Natural killer cell (primary cell): ENCODE measurements at places on chromosomes 4 and X.

- no peak overlapping the region for H3K27ac ChIP-seq
- no peaks in the 10 kb centered on the region for H3K27me3 ChIP-seq
- DNase-seq: no peak
- no peak overlapping the region for H3K4me3 ChIP-seq
- no peaks in the 10 kb centered on the region for H3K36me3 ChIP-seq
These were observed 91.2 kb upstream of the ELOVL6 start for GRCh38 chr4:110289601-110290100.

GRCh38 chr4:120839334-120839973 is 83.1 kb downstream of the PRDM5 start:
- DNase-seq: no peak
- H3K4me3 ChIP-seq: no peak overlapping the region
- no peaks in the 10 kb centered on the region for H3K4me1 ChIP-seq
- no peak overlapping the region for H3K27ac ChIP-seq
- H3K27me3 ChIP-seq: no peaks in the 10 kb centered on the region

- H3K4me1 ChIP-seq: no peaks in the 10 kb centered on the region
- H3K36me3 ChIP-seq: no peaks in the 10 kb centered on the region
- H3K4me3 ChIP-seq: no peak overlapping the region
- DNase-seq: no peak
These were observed 475.8 kb downstream of the PDGFC start for GRCh38 chr4:156495836-156496235.

GRCh38 chr4:173159791-173160190 is 8.8 kb upstream of the GALNT7 start:
- no peak overlapping the region for H3K4me3 ChIP-seq
- DNase-seq: no peak

- peaks cover 3% of the 10 kb centered on the region for H3K4me1 ChIP-seq
- no peak overlapping the region for H3K4me3 ChIP-seq
- H3K36me3 ChIP-seq: peaks cover 18% of the 10 kb centered on the region
- DNase-seq: peak; percentile 35
- H3K27ac ChIP-seq: no peak overlapping the region
These were observed 121.2 kb downstream of the MANBA start for GRCh38 chr4:102639598-102639997.

DNA sequence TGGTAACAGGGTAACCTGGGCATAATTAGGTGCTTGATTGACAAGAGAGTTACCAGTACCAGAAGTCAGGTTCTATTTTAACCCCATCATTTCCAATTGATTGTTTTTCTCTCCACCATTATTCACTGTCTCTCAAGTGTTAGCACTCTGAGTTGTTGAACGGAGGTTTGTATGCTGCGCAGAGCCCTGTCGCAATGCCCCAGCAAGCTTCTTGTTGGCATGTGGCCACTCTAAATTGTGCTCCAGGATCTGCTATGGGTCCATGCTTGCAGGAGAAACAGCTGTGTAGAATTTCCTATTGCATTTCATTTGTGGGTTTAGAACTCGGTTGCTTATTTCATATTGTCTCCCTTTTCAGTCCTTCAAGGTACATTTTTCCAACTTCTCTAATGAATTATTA is 98.2 kb downstream of the KLHL8 start:
- no peaks in the 10 kb centered on the region for H3K27me3 ChIP-seq
- no peak overlapping the region for H3K27ac ChIP-seq
- DNase-seq: no peak
- no peaks in the 10 kb centered on the region for H3K4me1 ChIP-seq
- H3K36me3 ChIP-seq: peaks cover 46% of the 10 kb centered on the region

DNA sequence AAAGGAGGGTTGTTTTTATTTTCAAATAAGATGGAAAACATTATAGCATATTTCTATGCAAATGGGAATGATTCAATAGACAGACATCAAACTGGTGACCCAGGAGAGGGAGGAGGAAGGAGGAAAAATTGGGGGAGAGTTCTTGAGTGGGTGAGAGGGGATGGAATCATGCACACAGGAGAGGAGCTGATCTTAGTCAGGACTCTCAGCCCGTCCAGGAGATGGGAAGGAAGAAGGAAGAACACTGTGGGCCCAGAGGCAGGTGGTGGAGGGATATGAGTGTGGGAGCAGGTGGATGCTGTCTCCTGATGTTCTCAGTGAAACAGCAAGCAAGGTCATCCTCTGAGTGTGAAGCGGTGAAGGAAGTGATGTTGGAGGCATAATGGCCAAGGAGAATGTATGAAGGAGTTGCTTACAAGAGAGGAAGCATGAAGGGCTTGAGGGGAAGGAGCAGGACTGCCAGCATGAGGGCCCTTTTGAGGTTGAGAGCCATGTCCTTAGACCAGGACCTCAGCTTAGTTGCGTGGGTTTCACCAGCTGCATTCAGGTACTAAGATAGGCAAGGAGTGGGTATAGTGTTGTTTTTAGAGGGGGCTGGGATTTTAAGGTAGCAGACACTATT is 161.7 kb upstream of the NAP1L5 start:
- H3K4me1 ChIP-seq: no peaks in the 10 kb centered on the region
- no peak overlapping the region for H3K27ac ChIP-seq
- no peak overlapping the region for H3K4me3 ChIP-seq
- no peaks in the 10 kb centered on the region for H3K36me3 ChIP-seq

GRCh38 chr4:48518143-48518542 is 28.1 kb downstream of the ZAR1 start:
- H3K4me1 ChIP-seq: no peaks in the 10 kb centered on the region
- no peak for DNase-seq
- H3K4me3 ChIP-seq: no peak overlapping the region
- no peaks in the 10 kb centered on the region for H3K27me3 ChIP-seq

GRCh38 chr4:170476351-170476750 is 386.6 kb upstream of the AADAT start:
- no peak overlapping the region for H3K27ac ChIP-seq
- no peak for DNase-seq
- no peak overlapping the region for H3K4me3 ChIP-seq
- H3K4me1 ChIP-seq: no peaks in the 10 kb centered on the region
- H3K36me3 ChIP-seq: no peaks in the 10 kb centered on the region

- no peaks in the 10 kb centered on the region for H3K36me3 ChIP-seq
- H3K27ac ChIP-seq: no peak overlapping the region
- no peak overlapping the region for H3K4me3 ChIP-seq
- H3K4me1 ChIP-seq: no peaks in the 10 kb centered on the region
- no peaks in the 10 kb centered on the region for H3K27me3 ChIP-seq
These were observed 474.5 kb downstream of the KLHL13 start for GRCh38 chrX:117641913-117642656.

GRCh38 chr4:65367306-65367705 is 303.0 kb downstream of the EPHA5 start:
- DNase-seq: no peak
- no peaks in the 10 kb centered on the region for H3K4me1 ChIP-seq
- no peaks in the 10 kb centered on the region for H3K36me3 ChIP-seq
- no peak overlapping the region for H3K27ac ChIP-seq
- H3K4me3 ChIP-seq: no peak overlapping the region

DNA sequence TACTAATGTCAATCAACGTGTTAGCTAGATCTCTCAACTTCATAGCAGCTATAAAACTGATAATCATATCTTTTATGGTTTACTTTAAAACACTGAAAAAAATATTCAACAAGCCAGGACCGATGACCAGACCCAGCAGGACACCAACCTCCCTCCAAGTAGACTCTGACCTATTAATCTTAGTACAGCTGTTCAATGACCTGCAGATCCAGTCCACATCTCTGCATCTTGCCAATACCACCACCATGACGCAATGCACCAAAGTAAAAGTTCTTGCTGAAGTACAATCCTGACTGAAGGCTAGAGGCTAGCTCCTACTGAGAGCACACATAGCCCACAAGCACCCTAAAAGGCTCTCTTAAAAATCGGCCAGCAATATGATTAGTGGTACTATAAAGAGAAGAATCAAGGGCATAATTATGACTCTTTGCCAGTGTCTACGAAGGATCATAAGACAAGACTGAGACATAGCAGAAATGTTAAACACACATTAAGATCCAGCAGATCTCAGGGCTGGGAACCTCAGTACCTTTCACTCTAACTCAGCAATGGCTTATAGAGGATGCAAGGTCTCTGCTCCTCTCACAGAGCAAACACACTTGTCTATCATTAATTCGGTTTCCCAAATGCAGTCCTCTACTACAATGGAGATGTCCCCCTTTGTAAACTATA is 7.6 kb downstream of the MED14 start:
- H3K27ac ChIP-seq: no peak overlapping the region
- no peak for DNase-seq
- H3K27me3 ChIP-seq: no peaks in the 10 kb centered on the region
- H3K36me3 ChIP-seq: peaks cover 9% of the 10 kb centered on the region
- H3K4me3 ChIP-seq: no peak overlapping the region

DNA sequence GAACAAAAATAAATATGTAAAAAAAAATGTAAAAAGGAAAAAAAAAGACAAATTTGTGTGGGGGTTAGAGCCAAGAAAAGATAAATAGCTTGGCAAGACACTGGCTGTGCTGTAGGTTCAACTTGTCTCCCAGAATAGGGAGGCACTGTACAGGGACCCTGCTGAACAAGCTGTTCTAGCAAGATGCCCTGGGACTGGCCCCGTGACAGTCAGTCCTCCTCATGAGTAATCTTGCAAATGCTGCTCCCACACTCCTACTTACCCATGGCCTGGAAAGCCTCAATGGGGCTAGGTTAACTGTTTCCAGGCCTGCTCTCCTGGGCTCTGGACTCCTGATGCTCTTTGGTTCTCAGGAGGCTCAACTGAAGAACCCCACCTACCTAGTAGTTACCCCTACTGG is 106.8 kb downstream of the ATG4A start:
- no peaks in the 10 kb centered on the region for H3K4me1 ChIP-seq
- no peaks in the 10 kb centered on the region for H3K27me3 ChIP-seq
